Activated CD8-positive, alpha-beta memory T cell treated with anti-CD3 and anti-CD28 coated beads, Interleukin-2, amount 10 ng/mL, durations not matched to agents 7 days and 5 days (primary cell): ENCODE measurements at places on chromosomes 7 and 10.

GRCh38 chr7:39971924-39972323, 21.9 kb downstream of the CDK13 start:
- DNase-seq: no peak

GRCh38 chr10:15419279-15419874, 48.3 kb upstream of the FAM171A1 start:
- no peak for DNase-seq

- DNase-seq: no peak
Measured at GRCh38 chr7:37231613-37232012, 217.1 kb downstream of the ELMO1 start.

GRCh38 chr10:22436526-22436892, 91.2 kb downstream of the SPAG6 start:
- DNase-seq: no peak

DNA sequence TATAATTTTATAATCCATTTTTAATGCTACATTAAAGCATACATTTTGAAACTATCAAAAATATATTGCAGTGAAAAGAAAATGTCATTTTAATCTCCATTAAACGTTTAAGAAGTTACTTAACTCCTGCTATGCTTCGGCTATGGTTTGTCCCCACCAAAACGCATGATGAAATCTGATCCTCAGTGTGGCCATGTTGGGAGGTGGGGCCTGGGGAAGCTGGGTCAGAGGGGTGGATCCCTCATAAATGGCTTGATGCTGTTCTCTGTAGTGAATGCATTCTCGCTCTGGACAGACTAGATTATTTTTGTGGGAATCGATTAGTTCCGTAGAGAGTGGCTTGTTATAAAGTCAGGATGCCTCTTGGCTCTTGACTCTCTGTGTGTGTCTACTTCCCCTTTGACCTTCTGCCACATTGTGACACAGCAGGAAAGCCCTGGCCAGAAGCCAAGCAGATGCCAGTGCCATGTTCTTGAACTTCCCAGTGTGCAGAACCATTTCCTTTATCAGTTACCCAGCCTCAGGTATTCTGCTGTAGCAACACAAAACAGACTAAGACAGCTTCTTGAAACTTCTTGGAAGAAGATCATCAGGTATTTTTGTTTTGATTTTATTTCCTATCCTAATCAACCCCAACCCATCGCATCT, 77.8 kb downstream of the TCERG1L start:
- no peak for DNase-seq

- DNase-seq: no peak
Measured at GRCh38 chr7:20362574-20363253, 32.0 kb downstream of the ITGB8 start.

DNA sequence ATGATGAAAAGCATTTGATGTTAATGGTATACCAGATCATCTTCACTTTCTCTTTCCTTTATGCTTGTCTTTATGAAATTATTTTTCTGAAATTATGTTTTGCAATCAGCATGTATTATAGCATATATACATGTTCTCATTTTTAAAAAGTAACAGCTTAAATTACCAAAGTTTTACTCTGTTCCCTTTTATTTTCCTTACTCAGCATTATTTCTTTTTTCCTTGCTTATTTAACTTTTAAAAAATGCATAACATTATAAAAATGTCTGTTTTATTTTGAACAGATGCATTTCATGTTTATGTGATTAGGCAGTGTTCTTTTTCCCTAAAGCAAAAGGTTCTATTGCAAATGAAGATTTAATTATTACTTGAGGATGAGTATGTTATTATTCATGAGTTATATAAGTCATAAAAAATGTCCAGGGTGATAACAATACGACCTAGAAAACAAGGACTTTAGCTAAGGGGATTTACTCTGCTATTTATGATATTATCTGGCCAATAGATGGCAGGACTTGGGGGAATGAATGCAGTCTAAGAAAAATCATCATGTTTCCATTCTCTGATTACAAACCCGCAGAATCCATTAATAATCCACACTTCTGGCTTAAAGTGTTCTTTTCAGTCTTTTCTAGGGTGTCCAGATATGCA, 38.5 kb downstream of the CABCOCO1 start:
- no peak for DNase-seq

GRCh38 chr10:16652154-16652553, 130.5 kb upstream of the C1QL3 start:
- DNase-seq: no peak

- no peak for DNase-seq
Measured at GRCh38 chr10:132616996-132617736, 79.6 kb downstream of the INPP5A start.

DNA sequence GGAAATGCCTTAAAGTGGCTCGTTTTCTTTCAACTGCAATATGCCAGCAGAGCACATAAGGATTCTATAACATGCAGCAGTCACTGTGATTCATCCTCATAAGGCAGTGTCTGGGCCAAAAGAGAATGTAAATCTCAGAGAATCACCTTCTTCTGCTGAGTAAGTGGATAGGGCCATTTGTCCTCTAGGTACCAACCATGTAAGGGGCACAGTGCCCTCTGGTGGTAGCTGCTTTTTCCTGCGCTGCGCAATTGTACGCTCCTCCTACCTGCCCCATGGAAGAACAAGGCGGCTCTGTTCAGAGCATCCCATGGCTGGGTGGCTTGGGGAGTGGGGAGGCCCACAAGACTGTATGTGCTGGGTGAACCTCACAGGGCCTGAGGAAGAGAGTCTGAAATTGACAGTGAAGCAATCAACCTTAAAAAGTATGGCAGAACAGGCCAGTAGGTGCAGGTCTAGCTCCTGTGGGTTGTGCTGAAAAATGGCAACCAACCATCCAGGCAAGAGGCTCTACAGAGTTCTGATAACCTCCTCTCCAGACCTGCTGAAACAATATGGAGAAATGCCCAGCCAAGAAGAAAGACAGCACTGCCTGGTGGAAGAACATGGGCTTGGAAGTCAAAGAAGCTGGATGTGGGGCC, 78.6 kb upstream of the C10orf90 start:
- peak; percentile 51 for DNase-seq

DNA sequence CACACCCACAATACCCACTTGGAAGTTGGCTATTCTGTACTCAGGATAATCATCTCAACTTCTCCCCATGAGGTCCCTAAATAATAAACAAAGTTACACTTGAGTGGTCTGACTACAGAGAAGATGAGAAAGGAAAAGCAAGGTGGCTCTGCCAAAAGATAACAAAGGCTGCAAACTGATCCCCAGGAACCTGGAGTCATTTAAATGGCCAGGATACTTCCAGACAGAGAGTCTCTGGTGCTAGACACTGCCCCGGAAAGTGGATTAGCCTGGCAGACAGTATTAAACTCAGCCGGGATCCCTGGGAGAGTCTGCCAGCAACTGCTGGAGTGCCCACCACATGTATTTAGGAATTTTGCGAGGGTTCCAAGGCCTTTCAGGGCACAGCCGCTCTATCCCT, 93.7 kb downstream of the DGKI start:
- DNase-seq: no peak

DNA sequence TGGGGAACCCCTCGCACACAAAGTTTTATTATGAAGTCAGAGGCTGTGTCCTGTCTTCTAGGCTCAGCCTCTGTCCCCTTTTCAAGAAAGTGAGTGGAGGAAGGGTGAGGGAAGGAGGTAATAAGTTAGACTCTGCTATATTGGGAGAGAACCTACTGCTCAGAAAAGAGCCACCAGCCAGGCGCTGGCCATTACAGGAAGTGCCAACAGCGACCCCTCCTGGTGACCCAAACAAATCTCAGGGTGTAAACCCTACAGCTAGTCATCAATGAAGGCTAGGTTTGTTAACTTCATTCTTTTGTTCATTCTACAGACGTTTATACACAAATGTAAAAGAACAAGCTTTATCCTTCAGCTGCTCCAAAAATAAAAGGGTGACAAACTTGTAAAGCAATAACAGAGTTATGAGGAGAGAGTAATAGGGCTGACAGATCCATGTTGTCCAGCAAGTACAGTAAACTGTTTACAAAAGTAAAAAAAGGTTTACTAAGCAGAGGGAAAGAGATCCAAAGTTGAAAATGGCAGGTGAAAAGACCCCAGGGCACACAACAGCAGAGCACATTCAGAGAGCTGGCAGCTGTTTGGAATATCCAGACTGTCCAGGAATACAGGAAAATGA, 82.7 kb downstream of the FAM204A start:
- peak; percentile 52 for DNase-seq

DNA sequence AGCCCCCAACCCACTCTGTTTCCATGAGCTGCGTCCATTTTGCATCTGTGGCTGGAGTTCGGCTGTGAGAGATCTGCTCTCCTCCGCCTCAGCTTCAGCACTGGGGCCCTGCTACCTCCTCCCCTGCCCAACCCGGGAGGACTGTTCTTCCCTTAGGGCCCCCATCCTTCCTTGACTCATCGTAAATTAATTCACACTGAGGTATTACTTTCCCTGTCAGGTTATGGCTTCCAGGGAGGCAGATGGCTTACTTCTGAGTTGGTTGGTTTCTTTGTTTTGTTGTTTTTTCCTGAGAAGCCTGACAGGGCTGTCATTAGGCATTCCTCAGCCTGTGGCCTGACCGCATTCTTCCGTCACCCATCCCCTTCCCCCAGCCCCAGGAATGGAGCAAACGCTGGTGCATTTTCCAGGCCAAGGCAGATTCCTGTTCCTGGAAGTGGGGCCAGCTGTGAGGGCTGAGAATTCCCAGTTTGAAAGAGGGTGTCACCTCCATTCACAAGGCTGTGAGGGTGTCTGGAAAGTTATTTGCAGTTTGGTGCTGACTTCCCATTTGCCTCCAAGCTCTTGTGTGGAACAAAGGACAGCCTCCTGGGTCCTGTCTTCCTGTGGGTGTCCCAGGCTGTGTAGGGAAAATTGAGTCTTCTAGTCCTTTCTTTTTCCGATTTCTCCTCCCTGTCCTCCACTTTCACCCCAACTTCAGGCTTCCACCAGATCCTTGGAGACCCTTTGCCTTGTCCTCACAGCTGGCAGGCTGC, 11.7 kb downstream of the CPA5 start:
- DNase-seq: no peak

GRCh38 chr7:70512761-70513160, 619.2 kb upstream of the GALNT17 start:
- DNase-seq: no peak

GRCh38 chr10:114652402-114653368, 5.4 kb downstream of the ABLIM1 start:
- DNase-seq: no peak

DNA sequence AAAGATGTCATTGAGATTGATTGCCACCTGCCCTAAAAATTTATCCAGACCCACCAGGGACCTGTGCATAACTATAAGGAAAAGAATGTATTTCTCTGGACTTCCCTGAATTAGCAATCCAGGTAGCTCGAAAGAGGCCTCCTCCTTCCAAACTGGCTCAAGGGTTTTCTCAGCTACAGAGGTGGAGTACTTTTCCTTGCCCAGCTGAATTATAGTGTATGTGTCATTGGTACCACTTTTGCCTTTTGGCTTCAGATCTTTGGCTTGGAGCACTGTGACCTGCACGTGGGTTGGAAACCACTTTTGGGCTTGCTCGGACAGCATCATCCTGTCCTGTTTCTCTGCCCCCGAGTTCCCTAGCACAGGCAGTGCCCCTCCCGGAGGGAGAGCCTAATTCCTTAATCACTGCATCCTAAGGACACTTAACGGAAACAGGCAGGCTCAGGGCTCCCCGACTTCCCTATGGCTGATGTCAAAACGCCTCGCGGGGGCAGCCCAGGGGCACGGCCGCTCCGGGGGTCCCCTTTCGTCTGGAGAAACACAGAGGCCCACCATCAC, 825 bp downstream of the RAB11FIP2 start:
- DNase-seq: peak; percentile 54

DNA sequence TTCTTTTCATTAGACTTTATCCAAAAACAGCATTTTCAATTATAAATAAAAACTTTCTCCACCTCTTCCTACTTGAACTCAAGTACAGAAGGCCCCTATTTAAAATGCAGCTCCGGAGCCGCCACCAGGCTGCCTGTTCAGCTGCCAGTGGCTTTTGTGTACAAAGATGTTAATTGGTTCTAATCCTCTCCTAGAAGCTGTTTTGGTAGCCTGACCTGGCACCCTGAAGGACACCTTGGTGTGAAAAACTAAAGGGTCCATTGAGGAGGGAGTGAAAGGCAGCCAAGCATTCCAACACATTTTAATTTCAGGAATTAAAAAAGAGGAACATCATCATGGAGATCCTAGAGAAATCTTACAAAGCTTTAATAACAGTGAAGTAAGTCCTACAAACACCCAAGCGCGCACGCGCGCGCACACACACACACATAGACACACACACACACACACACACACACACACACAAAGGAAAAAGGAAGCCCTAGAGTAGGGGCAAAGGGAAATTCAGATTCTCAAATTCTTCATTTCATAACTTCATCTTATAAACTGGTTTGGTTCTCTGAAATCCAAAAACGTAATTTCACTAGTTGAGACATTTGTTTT, 41.4 kb downstream of the VAX1 start:
- DNase-seq: no peak

- DNase-seq: no peak
Measured at GRCh38 chr7:42479452-42479815, 242.4 kb upstream of the GLI3 start.

- DNase-seq: no peak
Measured at GRCh38 chr10:73018632-73019031, 64.0 kb upstream of the PLA2G12B start.

DNA sequence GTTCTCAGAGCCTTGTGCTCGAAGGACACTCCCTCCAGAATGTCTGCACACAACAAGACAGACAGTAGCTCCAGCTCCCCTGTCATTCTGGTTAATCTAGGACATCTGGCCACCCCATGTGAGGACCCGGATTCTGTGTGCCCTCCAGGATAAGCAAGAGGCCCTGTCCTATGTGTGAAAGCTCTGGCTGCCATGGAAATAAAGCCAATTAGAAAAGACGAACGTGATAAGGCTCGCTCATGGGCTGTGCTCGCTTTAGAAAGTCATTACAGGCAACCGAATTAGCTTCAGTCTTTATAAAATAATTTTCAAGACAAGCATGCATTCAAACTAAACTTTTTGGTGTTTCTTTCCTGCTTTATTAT, 263.4 kb downstream of the INHBA start:
- no peak for DNase-seq

DNA sequence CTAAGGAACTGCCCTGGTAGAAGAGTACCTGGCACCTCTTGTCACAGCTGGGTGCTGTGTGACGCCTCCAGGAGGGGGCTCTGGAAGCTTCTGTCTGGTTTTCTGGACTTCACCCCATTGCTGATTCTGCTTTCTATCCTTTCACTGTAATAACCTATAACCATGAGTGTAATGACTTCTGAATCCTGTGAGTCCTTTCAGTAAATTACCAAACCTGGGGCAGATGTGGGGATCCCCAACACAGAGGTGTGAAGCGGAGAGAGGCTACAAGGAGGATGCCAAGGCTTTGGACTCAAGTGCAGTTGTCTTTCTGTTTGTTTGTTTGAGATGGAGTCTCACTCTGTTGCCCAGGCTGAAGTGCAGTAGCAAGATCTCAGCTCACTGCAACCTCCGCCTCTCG, 143.7 kb downstream of the SFMBT2 start:
- DNase-seq: no peak

- DNase-seq: no peak
Measured at GRCh38 chr7:13262929-13263530, 575.6 kb downstream of the ARL4A start.

- no peak for DNase-seq
Measured at GRCh38 chr10:132410056-132410778, 13.2 kb downstream of the PWWP2B start.

- DNase-seq: peak; percentile 91
Measured at GRCh38 chr10:50508315-50509051, 115.3 kb downstream of the SGMS1 start.
